BE2C (cell line): ENCODE measurements at places on chromosomes 3 and 15.

DNA sequence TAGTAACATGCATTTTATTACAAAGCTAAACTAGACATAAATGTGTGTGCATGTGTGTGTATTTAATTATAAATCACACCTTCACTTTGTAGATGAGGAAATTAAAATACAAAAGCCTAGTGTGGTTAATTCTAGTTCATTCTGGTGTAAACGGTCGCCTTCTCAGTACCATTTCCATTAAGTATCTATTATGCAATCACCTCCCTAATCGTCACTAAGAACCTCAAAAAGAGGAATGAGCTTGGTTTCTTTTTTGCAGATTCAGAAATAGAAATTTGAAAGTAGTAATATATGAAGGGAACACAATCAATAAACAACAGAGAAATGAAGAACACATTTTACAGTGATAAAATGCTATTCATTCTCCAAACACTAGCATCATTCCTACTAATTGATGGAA, 233.2 kb downstream of the ZBBX start:
- no peak for DNase-seq

- no peak for DNase-seq
Observed at GRCh38 chr3:61687663-61688306, 126.4 kb downstream of the PTPRG start.

DNA sequence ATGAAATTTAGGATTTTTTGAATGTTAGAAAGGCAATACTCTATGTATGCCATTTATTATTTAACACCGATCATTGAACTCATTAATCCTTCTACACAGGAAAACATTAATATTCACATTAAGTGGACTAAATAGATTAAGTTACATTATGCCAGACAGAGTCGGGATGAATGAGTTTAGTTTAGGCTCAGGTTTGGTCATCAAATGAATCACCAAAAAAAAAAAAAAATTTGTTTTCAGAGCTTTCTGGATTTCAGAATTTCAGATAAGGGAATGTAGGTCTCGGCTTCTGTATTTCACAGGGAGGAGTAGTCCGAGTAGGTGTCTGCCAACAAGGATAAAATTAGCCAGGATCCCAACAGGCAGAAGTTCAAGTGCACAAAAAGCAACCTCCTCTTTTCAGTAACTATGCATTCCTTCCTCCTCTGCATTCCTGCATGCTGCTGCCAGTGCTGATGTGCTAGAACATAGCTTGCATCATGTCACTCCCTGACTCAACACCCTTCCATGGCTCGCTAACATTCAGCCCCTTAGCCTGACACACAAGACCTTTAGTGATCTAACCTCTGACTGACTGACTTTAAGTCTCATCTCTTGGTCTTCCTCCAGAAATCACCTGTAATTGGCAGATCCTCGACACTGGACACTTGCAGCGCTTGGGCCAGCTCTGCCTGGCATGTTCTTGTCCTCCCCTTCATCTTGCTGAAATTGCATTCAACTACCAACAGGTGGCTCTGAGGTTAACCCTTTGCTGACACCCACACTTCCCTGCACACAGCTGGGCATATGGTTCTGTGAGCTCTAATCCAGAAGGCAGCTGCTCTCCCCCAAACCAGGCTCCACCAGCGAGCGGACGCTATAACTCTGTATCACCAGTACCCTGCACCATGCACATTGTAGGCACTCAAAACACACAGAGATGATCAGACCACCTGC, 145.4 kb upstream of the PROK2 start:
- DNase-seq: peak; percentile 59

DNA sequence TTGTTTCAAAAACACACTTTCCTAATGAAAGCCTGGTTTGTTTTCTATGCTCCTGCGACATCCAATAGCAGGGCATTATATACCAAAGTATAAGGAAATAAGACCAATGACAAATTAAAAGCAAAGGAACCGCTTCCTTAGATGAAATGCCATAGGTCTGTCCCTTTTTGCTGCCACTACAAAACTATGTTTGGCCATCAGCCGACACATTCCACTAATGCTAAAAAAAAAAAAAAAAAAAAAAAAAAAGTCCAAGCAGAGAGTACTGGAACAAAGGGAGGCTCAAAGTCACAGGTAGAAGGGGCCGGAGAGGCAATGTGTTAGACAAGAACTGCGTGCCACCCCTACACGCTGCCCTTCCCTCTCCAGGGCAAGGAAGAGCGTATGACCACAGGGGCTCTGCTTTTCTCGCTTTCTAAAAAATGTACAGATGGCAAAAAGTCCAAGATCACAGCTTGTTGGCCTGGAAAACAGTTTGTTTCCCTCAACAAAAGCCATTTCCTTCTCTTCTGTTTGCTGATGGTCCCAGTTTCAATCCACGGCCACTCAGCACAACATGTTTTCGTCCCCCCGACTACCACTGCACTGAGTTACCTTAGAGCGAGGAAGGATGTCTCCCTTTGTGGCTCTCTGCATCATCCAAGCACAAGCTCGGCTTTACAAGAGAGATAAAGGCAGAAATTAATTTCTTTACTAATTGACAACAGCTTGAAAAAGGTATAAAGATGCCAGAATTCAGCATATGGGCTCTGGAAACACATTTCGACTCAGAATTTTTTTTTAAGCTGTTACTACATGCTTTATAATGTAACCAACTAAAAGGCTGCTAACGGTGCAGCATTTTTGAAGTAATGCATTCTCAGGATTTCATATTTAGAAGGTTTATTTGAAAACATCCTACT, 70.8 kb downstream of the ABTB1 start:
- no peak for DNase-seq

DNA sequence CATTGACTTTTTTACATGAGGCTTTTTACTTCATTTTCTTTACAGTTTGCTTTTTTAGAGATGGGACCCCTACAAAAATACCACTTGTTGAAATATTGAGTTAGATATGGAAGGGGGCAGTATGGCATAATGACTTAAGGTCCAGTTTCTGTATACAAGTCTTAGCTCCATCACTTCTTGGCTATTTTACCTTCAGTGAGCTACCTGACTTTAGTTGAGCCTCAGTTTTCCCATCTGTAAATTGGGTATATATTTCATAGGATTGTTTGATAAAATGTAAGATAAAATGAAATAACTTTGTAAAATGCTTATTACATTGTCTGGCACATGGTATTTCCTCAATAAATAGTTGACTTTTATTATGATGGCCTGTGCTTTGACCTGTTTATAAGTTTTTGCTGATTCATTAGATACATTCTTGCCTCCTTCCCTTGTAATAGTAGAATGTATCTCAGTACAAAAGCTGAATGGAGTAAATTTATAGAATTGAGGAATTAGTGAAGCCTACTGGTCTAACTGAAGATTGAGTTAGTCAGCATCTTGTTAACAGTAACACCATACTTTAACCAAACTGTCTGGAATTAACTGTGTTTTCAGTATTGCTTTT, 27.6 kb downstream of the TBC1D23 start:
- DNase-seq: no peak

- no peak for DNase-seq
Observed at GRCh38 chr3:45978006-45978761, 17.4 kb downstream of the FYCO1 start.

DNA sequence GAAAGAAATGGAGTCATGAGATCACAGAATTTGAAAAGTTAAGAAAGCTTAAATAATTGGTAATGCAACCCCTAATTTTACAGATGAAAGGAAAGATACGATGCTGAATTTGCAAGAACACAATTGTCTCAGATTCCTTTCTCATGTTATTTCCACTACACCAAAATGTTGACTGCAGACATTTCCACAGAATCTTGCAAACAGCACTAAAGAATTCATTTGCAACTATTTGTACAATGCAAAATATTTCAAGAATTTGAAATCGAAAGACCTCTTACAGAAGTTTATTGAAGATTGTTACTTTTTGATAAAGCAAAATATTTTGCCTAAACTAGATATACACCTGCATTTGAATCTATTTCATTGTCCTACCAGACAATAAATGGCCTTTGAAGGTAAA, 194.1 kb upstream of the KCNMB2 start:
- DNase-seq: no peak

DNA sequence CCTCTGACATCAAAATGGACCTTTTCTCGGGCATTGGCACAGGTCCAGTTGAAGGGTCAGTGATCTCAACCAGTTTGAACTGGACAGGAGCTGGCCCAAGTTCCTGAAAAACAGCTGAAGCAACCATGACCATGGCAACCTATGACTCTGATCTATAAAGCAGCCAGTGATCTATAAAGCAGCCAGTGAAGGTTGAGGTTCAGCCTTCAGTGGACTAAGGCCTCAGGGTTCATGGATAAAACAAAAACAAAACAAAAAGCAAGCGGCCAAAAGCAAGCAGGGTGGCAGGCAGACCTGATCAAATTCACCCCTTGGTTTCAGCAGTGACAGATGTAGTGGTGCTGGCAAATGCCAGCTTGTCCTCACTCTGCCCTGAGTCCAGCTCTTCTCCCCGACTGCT, 10.0 kb upstream of the CHRNB4 start:
- DNase-seq: no peak

DNA sequence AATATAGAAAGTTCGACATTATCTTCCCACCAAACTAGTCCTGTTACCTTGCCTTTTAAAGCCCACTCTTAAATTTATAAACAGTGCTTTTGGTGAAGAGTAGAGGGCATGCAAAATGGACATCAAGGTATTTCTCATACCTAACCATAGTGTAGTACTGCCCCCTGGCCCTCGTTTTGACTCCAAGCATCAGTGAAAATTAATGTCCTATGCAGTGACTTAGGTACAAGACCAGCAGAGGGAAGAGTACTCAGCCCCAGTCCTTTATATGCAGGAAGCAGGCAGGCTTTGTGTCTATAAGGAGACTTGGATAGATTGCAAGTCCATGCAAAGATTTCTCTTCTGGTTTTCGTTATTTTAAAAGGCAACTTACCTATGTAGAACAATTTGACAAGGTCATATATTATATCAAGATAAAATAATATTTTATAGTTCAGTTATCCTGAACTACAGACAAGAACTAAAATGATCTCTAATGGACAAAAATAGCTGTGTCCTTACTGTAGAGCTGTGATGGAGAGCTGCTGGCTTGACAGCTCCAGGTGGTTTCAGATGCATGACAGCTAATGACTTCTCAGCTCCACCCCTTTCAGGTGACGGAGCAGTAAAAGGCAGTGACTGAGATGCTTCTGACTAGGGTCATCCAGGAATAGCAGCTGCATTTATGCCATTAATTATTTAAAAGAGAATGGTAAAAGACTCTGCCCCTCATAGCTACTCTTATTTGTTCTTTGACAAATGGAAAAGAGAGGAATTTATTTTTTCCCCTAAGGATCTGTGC, 646.1 kb downstream of the SQOR start:
- peak; percentile 72 for DNase-seq

- no peak for DNase-seq
Observed at GRCh38 chr3:45599984-45600650, 5.6 kb downstream of the LIMD1 start.

DNA sequence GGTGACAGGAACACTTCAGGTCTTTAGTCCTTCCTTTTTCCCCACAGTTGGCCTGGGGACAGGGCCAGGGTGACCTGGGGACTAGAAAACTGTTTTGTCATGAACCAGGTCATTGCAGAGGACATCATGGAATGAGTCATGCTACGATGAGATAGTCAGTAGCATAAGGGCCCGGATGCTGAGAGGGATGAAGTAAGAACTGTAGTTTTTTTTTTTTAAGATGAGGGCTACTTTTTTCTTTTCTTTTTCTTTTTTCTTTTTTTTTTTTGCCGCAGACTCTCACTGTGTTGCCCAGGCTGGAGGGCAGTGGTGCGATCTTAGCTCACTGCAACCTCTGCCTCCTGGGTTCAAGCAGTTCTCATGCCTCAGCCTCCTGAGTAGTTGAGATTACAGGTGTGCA, 8.0 kb downstream of the MAP2K5 start:
- DNase-seq: no peak

GRCh38 chr3:42692667-42693529, 7.6 kb downstream of the KLHL40 start:
- no peak for DNase-seq

- peak; percentile 93 for DNase-seq
Observed at GRCh38 chr3:72306800-72307341, 521.9 kb upstream of the PROK2 start.

GRCh38 chr3:69970827-69971226, 28.7 kb upstream of the SAMMSON start:
- no peak for DNase-seq

DNA sequence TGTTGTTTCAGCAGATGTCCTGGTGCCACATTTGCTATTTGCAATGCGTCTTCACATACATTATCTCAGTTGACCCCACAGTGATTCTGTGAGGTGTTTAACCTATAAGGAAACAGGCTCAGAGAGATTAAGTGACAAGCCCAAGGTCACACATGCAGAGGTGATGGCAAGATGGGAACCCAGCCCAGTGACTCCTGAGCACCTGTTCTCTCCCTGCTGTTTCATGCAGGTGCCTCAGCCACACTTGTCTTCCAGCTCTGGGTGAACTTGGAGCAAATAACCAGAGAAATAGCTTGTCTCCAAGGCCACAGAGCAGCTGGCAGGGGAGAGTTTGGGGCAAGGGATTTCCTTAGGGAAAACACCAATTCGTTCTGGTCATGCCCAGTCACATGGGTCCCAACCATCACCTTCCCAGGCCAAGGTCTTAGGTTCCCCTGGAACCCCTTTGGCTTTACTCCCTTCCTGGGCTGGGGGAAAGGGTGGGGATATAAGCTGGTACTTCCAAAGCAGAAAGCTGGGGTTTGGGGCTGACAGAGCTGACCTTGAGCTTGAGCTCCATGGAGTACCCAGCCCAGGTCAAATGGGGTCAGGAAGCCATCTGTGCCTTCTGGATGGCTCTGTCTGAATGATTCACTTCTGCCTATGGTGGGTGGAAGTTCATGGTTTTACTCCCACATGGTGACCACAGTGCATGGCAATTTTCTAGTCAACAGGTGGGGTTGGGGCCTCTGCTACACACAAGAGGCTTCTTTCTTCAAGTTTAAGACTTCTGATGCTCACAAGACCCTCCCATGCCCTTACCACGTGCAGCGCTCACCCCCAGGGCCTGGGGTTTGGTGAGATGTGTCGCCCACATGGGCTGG, 22.4 kb downstream of the LIPC start:
- DNase-seq: no peak

GRCh38 chr3:196354132-196354531, 15.9 kb upstream of the TM4SF19 start:
- no peak for DNase-seq

DNA sequence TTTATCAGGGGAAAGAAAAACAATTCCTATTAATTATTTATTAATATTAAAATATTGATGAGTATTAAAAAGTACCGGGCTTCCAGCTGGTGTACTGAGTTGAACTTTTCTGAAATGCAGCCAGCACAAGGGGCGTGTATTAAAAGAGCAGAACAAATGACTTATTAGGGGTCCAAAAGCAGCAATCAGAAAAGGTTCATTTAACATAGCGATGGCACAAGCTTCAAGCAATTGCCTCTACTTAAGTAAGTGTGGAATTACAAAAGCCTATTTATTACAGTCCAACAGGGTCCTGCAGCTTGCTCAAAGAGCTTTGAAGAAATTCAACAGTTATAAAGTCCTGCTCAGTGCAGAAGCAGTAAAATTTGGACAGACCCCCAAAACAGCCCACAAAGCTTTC, 285.6 kb downstream of the EPHA3 start:
- DNase-seq: no peak

- no peak for DNase-seq
Observed at GRCh38 chr15:29792426-29793159, 29.7 kb downstream of the TJP1 start.
